ENCODE measurements at places on chromosomes 3 and 15. TPM values are rescaled to one million over a fixed set of nuclear protein-coding genes. Genes with fewer than 3 reads are reported as not detected.

Gene MEGF11
- not detected for polyA plus RNA-seq

Gene IGF2BP2
- polyA plus RNA-seq, result not detected

Gene TMEM44
- polyA plus RNA-seq, result 2.6 TPM

Gene TBC1D21
- polyA plus RNA-seq, result not detected

Gene ARPP21
- not detected for polyA plus RNA-seq

Gene MYO5A
- 15.8 TPM for polyA plus RNA-seq

Gene MITF
- not detected for polyA plus RNA-seq

Gene MRAS
- 0.38 TPM for polyA plus RNA-seq

Gene SPESP1
- polyA plus RNA-seq, result 0.63 TPM
